ENCODE measurements at places on chromosomes 5 and 9. TPM values are rescaled to one million over a fixed set of nuclear protein-coding genes. Genes with fewer than 3 reads are reported as not detected.
A peak's percentile ranks its signal among the peaks of the same experiment; 100 is the strongest.

The CCDC171 gene
- total RNA-seq = 2.4 TPM

The PCDHGC3 gene
- total RNA-seq = 7.7 TPM

The PHF24 gene
- not detected for total RNA-seq

DNA sequence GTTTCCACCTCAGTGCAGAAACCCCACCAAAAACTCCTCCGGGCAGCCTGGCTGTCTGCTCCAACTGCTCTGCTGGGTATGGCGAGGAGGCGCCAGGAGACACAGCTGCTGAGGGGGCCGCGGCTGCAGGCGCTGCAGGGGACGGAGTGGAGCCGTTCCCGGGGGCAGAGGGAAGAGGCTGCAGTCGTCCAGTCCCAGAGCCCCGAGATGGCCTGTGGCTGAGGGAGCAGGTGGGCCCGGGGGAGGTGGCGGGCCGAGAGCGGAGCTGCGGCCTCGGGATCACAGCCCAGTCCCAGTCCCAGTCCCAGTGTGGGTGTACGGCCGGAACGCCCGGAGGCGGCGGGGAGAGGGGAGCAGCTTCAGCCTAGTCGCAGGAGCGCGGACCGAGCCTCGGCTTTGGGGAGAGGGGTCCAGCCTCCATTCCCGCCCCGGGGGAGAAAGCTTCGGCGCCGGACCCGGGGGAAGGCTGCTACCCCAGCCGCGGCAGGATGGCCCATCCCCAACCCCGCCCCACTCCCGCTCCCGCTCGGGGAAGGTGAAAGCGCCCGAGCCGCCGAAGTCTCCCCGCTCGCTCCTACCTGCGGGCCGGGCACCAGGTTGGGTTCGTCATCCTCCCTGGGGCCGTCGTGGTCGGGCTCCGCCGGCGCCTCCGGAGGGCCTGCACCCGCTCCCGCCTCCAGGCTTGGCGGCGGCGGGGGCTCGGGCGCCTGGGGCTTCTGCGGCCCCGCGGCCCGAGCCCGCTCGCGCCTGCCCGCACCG lies 513 bp downstream of the FAM193B start:
- DNase-seq = peak; percentile 32

DNA sequence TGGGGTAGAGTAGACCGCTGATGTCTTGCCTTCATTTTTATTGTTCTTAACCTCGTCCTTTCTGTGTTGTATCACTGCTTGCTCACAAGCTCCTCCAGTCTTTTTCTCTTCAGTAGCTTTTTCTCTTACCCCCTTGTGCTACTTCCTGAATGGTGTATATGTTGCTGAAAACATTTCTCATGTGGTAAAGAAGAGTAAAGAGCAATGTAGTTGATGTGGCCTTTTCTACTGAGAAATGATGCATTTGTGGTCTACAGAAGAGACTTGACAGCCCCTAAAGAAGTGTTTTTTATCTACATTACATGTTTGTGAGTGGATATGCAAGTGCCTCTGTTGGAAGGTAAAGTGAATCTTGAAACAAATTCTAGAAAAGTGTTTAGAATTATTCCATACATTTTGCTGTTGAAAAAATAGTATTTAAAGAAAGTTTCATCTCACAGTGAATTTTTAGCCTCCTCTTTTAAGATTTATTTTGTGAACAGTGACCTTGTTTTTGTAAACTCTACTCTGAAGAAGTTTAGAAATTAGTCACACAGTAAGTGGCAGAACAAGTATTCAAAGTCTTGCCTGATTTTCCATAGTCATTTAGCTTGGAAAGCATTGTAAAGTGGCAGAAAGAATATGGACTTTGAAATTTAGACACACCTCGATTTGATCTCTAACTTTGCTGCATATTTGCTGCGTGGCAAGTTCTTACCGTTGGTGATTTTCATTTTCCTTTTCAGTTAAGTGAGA lies 17.4 kb downstream of the CDC42SE2 start:
- DNase-seq = no peak

Data from G401 (cell line).